Thymus (tissue), 14 donors: ENCODE measurements at places on chromosomes 3 and 15.

DNA sequence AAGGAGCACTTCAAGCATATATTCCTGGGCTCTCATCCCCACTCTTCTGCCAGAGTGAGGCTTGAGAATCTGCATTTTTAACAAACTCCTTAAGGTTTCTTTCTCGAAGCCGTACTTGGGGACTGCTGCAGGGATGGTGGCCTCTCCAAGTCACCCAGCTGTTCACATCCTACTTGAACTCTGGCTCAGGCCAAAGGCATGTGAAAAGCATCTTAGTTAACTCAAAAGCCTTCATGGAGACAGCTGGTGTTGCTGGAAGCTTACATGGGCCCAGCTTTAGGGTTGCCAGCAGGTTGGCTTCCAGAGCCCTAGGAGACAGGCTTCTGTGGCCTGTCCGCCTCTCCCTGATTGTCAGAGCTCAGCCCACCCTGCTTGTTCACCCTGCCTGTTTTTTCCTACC lies 139.2 kb downstream of the THSD4 start:
- no peak for DNase-seq

DNA sequence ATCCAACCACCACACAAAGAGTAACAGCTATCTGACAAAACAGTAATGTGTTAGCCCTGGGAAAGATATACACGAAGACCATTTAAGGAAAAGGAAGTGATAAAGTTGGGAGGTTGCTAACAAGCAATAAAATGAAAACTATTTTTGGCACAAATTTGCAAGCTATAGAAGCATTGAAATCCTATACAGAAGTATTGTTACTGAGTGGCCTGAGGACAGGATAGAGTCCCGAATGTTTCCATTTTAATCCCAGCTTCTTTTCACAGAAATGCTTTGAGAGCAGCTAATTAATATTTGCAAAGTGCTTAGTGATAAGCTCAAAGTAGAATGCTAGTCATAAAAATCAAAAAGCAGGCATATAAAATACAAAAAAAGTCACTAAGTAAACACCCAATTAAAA lies 51.5 kb downstream of the RAD18 start:
- DNase-seq, result no peak

DNA sequence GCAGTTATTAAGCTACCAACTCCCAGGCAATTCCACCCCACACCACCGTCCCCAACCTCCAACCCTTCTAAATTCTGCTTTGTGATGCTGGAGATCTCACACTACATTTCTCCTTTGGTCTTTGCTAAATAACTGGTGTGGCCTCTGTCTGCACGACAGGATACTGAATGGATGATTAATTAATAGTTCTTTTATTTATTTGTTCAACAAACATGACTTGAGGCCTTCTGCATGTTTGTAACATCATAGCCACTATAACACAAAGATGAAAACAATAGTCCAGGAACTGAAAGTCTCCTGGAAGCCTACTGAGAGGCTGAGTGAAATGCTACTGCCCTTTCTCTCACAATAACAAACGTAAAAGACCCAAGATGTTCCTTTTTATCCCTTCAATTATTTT lies 609.5 kb upstream of the UBE2E2 start:
- DNase-seq, result no peak

GRCh38 chr3:101660714-101661113 lies 16.2 kb downstream of the ZBTB11 start:
- no peak for DNase-seq

- no peak for DNase-seq
Observed at GRCh38 chr3:8405144-8405543, 96.5 kb upstream of the LMCD1 start.

DNA sequence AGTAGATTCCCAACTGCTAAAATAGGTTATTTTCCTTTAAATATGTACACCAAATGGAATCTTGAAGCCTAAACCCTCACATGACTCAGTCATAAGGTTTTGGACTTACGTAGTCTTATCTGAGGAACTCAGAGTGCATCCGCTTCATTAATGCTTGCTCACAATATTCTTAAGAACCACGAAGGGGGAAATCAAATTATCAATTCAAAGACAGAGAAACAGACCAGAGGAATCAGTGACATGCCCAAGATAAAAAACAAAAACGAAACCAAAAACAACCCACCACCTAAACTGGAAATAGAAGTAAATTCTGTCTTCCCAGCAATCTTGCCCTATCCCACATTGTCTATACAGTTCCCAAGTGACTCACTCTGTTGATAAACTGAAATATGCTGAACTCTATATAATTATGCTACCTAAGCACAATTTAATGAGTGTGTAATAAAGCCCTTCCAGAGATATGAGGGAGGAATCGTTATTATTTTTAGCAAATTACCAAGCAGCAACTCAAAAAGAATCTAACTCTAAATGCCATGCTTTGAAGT lies 135.4 kb upstream of the CBLB start:
- no peak for DNase-seq

GRCh38 chr3:160379628-160380214 lies 19.3 kb downstream of the IFT80 start:
- DNase-seq, result no peak

GRCh38 chr15:77468896-77469295 lies 48.2 kb downstream of the HMG20A start:
- no peak for DNase-seq

- DNase-seq, result no peak
Observed at GRCh38 chr3:101809178-101810021, 30.4 kb downstream of the NXPE3 start.

GRCh38 chr3:62892951-62893350 lies 17.7 kb upstream of the CADPS start:
- DNase-seq, result no peak

DNA sequence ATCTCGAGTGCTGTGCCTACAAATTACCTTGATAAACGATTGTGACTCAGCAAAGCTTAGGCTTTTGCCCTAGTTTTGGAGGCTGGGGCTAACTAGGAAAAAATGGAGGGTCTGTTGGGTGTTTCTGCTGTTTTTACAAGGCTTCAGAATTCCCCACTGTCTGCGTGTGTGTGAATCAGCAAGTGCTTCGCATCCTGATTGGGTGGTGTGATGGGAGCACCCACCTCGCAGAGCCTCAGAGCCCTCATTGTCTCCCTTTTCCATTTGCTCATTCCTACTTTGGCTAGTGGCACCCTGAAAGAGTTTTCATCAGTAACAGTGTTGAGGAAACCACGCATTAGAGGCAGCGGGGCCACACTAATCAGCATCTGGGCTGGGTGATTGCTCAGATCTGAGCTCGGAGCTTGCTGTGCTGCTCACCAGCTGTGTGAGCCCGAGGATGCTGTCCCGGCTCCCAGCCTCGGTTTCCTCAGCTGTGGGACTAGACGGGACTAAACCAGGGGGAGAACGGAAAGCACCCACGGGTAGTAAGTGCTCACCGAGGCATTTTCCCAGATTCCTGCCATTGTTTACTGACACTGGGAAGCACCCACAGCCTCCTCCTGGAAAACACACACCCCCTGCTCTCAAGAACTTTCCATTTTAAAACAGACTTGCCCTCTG lies 40.6 kb downstream of the GOLGA8S start:
- no peak for DNase-seq

- DNase-seq, result no peak
Observed at GRCh38 chr3:143201045-143201444, 81.5 kb downstream of the CHST2 start.

DNA sequence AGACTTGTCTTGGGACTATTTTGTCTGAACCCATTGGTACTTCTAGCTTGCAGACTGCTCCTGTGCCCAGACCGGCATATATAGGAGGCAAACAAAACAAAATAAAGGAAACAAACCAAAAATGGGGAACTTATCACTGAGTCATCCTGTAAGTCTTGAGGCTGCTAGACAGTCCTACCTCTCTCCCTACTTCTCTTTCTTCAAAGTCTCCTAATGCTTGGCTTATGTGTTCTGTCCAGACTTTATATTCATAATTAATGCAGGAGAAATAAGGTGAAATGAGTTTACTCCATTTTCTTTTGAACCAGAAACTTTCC lies 266.2 kb downstream of the ZNF385D start:
- no peak for DNase-seq

DNA sequence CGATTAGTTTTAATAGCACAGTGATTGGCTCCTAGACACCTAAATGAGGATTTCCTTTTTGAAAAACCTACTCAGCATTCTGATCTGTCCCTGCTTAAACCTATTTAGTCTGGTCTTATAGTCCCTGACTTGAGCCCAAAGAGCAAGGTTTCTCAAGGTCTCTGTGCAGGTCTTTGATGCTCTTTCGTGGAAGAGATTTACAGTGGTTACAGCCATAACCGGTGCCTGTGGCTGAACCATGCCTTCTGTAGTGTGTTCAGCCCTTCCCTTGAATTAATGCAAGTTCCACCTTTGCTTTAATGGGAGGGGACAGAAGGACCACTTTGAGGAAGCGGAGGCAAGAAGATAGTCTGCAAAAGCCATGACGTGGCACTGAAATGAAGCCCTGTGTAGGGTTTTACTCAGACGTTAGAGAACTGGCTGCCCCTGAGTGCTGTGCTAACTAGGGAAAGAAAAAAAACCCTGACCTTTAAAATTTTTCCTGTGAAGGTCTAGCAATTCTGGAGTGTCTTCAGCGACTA lies 43.0 kb downstream of the ZBTB38 start:
- no peak for DNase-seq

GRCh38 chr15:38021259-38021658 lies 86.8 kb downstream of the TMCO5A start:
- no peak for DNase-seq

GRCh38 chr3:62319570-62320243 lies 53.6 kb downstream of the FEZF2 start:
- no peak for DNase-seq

- DNase-seq, result no peak
Observed at GRCh38 chr3:114741066-114741465, 406.0 kb downstream of the ZBTB20 start.

DNA sequence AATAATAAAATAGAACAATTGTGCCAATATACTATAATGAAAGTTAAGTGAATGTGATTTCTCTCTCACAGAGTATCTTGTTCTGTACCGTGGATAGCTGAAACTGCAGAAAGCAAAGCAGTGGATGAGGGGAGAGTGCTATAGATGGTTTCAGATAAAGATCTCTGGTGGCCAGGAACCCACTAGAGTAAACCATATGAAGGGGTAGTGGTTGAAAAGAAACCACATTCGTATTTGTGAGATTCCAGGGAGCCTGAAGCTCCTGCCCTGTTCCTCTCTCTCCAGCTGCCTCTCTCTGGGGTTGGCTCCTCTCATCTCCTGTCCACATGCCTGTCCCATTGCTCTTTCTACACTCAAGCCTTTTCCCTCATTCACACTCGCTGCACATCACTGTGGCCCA lies 8.9 kb downstream of the ABHD17C start:
- DNase-seq, result no peak

GRCh38 chr15:46751303-46751702 lies 966.0 kb upstream of the SEMA6D start:
- no peak for DNase-seq

DNA sequence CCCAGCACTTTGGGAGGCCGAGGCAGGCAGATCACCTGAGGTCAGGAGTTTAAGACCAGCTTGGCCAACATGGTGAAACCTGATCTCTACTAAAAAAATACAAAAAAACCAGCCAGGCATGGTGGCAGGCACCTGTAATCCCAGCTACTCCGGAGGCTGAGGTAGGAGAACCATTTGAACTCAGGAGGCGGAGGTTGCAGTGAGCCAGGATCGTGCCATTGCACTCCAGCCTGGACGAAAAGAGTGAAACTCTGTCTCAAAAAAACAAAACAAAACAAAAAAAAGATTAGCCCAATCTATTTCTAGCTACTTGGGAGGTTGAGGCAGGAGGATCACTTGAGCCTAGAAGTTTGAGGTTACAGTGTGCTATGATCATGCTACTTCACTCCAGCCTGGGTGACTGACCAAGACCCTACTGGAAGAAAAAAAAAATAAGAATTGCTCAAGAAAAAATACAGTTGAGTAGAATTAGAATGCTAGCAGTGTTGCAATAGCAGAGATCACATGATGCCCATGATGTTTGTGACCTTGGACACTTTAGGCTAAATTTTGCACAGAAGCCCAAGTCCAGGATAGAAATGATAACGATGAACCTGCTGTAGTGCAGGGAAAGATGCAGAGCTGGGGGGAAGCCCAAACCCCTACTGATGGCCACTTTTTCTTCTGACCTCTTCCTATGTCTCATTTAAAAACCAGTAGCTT lies 162.2 kb downstream of the LPP start:
- no peak for DNase-seq

GRCh38 chr3:186871403-186871924 lies 29.0 kb downstream of the ADIPOQ start:
- no peak for DNase-seq

GRCh38 chr15:48393645-48394506 lies 62.6 kb downstream of the DUT start:
- no peak for DNase-seq

DNA sequence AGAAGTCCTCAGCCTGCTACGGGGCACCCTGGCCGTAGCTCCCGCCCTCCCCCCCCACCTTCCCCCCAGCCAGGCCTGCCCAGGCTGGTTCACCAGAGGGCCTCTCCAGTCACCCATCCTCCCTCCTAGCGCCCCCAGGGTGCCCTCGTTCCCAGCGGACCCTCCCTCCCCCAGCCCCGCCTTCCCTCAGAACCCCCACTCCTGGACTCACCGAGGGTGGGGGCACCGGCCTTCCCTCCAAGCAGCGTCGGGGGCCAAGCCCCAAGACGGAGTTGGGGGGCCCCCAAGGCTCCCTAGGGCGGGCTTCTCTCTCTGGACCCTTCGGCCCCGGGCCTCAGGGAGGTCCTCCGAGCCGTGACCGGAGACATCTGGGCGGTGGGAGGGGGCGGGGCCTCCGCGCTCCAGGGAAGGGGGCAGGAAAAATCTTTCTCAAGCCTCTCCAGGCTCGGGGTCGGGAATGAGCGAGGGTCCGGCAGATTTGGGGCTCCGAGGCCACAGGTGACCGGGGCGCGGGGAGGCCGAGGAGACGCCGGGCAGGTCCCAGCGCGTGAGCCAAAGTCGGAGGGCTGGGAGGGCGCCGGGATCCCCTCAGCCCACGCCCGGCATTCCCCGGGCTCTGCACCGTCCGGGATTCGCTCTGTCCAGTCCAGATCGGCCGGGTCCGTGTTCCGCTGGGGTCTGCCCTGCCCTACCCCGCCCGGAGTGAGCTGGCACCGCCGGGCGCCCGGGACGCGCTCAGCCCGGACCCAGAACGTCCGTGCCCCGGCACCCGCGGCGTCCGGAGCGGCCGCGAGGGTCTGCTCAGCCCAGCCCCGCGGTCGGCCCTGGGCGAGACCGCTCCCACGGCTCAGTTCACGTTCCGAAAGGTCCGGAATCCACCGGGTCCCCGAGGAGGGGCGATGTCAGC lies 999 bp downstream of the INSYN1 start:
- no peak for DNase-seq

DNA sequence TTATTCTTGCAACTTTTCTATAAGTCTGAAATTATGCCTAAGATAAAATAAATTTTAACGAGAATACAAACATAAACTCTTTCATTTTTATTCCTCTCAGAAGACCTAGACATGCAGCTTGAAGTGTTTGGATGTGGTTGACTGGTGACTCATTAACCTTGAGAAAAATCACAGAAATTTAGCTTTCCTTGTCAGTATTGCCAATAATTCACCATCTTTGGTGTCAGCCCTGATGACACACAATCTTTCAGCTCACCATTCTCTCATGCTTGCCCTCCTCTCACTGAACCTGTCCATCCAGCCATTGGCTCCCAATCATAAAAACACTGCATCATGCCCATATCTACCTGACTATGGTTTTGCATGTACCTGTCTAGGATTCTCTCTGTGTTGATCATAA lies 22.6 kb upstream of the TNFAIP8L3 start:
- no peak for DNase-seq
